ENCODE measurements at places on chromosomes 12 and 14.

DNA sequence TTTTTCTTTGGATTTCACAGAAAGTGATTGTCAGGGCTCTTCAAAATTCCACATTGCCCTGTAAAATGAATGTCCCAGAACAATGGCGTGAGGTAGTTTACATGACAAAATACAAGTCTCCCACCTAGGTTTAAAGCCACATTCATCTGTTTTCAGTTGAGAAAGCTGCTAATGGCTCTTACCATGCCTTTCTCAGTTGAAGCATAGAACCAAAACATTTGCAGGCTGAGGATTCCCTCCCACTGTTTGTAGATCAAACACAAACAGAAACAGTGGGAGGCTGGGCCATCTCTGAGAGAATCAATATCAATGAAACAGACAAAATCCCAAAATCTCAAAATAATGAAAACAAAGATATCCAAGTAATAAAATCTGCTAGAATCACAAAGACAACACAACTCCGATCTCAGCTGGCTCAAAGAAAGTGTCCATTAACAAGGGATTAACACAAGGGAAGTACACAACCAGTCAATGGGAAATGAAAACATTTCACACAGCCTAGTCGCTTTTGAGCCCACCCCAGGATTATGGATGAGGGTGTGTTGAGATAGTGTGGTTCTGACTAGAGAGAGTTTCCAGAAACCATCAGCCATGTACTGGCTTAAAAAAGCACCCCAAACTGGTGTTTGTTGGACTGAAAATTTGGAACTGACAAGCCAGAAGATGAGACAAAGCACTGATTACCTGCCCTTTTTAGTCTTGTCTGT is 54.5 kb upstream of the TMEM260 start:
- DNase-seq = no peak

DNA sequence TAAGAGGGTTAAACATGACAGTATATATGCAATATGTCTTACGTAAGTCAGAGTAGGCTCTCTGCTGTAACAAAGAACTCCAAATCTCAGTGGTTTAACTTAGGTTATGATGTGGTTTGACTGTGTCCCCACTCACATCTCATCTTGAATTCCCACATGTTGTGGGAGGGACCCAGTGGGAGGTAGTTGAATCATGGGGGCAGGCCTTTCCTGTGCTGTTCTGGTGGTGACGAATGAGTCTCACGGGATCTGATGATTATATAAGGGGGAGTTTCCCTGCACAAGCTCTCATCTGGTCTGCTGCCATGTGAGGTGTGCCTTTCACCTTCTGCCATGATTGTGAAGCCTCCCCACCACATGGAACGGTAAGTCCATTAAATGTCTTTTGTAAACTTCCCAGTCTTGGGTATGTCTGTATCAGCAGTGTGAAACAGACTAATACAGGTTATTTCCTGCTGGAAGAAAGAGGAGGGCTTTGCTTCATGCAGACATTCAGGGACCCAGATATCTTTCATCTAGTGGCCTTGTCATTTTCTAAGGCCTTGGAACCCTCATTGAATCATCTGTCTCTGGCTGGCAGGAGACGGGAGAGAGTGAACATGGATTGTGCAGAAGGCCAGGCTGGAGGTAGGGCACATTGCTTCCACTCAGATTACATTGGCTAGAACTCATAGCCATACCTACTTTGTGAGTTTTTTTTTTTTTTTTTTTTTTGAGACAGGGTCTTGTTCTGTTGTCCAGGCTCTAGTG is 96.1 kb downstream of the CRADD start:
- DNase-seq = peak; percentile 51

DNA sequence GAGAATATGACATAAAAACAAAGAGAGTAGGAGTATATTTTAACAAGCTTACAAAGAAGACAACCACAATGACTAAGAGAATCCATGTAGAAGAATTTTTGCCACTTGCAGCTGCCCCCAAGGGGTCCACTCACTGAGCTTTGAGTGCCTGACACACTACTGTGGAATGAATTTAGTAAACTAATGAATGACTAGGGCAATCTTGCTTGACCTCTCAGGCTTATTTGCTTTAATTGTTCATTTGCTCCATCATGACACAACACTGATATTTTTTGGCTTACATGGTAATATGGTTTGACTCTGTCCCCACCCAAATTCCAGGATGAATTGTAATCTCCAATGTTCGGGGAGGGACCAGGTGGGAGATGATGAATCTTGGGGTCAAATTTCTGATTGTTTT is 249.1 kb upstream of the FAR2 start:
- DNase-seq = no peak

DNA sequence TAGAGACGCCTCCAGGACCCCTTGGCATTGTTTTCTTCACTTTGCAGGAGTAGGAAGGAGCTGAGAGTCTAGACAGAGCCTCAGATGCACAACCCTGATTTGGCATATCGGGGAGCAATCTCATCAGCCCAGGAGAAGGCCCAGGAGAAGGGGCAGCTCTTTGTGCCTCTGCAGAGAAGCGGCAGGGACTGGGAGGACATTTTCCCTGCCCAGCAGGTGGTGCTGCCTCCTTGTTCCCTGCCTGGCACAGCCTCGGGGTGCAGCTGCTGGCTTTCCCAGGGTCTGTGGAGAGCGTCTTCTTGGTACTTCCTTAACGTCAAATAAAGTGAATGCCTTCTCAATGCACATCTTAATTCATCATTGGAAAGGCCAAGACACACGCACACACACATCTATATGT is 419.5 kb downstream of the TMEM121 start:
- peak; percentile 14 for DNase-seq

DNA sequence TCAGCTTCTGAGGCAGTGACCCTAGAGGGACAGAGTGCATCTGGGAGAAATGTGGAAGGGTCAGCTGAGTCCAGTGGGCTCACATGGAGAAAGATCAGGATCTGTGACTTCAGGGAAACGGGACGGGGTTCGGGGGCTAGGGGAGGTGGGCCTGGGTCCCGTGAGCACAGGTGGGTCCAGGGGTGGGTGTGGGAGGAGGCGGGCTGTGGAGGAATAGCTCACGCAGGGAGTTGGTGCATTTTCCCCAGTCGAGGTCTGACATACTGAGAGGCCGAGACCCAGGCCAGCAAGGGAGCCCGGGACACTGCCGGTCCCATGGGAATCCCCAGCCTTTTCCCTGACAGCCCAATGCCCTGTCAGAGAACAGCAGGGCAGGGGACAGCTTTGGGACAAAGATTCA is 93.1 kb downstream of the TNFAIP2 start:
- DNase-seq = no peak

- no peak for DNase-seq
Observed at GRCh38 chr14:98507264-98507663, 764.7 kb downstream of the BCL11B start.

- DNase-seq = no peak
Observed at GRCh38 chr12:62640910-62641448, 174.4 kb downstream of the MON2 start.

DNA sequence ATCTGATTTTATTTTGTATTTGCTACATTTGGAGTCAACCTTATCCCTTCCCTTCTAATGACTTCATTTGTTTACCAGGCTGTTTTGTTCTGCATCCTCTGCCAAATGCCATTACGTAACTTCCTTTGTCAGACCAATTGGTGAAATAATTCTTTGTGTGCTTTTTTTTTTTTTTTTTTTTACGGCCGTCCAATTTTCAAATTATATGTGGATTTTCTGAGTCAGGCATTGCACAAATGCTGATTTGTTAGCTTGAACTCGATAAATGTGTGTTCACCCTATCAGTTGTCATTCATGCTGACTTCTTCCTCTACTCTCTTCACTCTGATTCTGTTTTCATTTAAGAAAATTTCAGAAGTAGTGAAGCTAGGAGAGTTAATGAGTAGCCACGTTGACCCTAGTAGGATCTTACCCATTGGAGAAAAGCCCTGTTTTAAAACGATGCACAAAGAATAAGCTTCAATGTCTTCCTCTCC is 386.2 kb downstream of the DIO2 start:
- no peak for DNase-seq

GRCh38 chr12:86735072-86735471 is 478.9 kb upstream of the MGAT4C start:
- DNase-seq = no peak

DNA sequence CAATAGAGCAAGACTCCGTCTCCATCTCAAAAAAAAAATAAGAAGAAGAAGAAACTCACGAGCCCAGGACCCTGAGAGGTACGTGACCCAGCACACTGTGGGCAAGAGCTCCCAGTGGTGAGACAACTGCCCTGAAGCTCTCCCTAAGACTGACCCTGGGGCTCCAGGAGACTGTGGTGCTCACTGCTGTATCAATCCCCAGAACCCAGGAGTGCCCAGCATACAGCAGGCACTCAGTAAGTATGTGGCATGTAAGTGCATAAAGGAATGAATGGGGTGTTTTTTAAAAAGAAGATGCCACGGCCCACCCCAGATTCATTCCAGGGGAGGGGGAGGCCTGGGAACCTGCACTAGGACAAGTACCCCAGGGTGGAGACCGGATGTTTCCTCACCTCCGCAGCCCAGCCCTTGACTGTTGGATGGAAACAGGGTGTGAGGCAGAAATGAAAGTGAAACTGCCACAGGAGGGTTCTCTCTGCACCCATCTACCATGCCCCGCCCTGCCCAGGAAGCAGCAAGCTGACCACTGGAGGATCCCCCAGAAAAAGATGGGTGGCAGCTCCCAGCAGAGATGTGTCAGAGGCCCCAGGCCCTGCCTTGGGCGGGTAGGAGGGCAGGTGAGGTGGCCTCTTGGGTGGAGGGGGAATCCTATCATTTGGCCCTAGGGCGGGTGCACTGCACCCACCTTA is 12.2 kb downstream of the ITPK1 start:
- DNase-seq = peak; percentile 27

DNA sequence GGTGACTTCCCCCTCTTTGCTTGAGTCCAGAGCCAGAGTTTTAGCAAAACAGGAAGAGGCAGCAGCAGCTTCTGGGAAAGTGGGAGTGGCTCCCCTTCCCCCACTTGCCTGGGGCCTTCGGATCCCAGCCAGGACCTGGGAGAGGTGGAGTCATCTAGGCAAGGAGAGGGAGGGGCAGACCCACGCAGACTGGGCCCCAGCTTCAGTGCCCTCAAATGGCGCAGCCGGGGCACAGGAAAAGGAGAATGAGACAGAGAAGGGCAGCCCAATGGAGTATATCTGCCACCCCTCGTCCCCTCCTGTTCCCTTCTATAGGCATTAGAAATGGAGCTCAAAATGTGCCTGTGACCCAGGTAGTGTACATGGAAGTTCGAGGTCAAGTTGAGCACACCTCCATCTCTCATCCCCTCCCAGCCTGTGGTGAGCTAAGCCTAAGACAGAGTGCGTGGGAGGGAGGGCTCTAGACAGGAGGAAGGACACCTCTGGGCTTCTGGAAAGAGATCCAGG is 9.3 kb upstream of the HDAC7 start:
- DNase-seq = no peak

DNA sequence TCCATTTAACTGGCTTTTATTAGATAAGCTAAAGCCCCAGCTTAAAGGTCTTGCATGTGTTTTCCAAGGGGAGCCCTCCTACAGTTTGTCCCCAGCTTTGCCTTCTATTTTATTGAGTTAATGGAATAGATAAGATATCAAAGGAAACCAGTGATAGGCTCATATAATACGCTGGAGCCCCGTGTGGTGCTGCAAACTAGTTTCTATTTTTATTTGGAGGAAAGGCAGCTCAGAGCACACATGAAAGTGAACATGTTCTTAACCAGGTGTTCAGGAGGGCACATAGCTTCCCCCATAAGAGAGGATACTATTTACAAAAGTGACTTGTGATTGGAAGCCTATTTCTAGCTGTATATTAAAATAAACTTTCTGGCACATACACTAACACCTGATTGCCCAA is 251.7 kb downstream of the PDZRN4 start:
- no peak for DNase-seq

DNA sequence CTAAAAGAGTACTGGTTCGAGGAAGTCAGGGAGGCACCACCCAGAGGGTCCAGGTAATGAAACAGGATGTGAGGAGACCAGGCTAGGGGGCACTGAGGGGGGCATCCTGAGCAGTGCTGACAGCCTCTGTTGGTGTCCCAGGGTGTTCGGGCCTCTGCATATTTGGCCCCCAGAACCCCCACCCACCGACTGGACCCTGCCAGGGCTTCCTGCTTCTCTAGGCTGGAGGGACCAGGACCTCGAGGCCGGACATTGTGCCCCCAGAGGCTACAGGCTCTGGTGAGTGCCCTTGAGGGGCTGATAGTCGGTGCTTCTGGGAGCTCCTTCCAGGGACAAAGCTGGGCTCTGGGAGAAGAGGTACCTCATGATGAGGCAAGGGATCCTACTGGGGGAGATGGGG is 2.6 kb downstream of the TROAP start:
- DNase-seq = no peak

DNA sequence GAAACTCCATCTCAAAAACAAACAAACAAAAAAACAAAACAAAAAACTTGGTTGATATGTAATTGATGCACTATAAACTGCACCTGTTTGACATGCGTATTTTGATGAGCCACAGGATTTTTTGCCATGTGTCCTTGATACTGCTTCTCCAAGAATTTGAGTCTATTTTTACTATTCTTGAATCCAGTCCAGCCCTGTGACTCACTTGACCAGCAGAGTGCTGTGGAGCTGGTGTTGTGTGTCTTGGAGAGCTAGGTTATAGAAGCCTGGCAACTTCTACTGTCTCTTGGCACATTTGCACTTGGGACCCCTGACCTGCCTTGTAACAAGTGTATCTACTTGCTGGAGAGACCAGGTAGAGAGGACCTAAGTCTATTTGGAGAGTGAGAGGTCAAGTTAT is 52.0 kb downstream of the KLRG1 start:
- DNase-seq = no peak

DNA sequence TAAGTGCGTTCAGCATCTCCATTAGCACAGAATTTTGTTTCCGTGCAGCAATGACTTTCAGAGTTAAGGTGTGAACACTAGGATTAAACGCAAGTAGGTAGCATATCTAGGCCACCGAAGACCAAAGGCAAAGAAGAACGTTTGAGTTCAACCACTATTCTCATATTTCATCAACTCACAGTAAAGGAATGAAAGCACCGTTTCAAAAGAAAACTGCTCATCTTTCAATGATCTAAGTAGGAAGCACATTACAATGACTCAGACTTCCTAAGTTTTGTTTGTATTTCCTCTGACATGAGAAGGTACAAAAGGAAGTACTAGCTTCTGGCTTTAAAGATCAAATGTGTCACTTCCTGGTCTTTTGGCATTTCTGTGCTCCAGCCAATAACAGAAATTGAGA is 57.6 kb downstream of the ACADS start:
- DNase-seq = no peak

GRCh38 chr14:22822571-22823098 is 7.1 kb upstream of the MRPL52 start:
- DNase-seq = peak; percentile 50

DNA sequence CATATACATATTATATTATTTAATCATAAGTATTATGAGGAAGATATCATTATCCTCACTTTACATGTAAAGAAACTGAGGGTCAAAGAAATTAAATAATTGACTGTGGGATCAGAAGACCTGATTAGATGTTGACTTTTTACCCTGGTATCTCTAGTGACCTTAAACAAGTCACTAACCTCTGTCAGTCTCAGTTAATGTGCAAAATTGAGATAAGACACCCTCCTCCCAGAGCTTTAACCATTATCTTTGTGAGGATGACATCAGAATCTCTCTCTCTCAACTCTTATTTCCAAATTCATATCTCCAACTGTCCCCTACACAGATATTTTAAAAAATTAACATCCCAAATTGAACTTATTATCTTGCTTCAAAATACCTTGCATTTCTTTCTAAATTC is 177.8 kb downstream of the KLHL28 start:
- DNase-seq = no peak

- DNase-seq = no peak
Observed at GRCh38 chr14:46058964-46059563, 592.5 kb downstream of the RPL10L start.

Measured in stimulated activated CD4-positive, alpha-beta T cell treated with anti-CD3 and anti-CD28 coated beads, Interleukin-1b, Interleukin-23, amount 100 ng/mL, for 24 hours (primary cell).